Inflammatory macrophage (primary cell): ENCODE measurements at places on chromosomes 5 and 9.

DNA sequence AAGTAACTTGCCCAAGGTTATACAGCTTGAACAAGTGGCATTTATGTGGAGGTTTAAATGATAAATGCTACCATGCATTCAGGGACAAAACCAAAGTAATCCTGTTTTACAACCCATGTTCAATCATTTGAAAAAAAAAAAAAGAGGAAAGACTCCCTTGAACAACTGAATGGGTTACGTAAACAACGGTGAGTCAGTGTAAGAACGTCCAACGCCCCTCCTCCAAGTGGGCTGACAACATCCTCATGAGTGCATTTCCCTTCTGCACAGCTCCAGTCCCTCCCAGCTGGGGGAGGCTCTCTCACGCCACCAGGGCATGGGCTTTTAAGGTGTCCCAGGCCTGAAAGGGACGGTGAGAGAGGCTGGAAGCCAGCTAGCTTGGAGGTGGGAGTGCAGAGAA is 90.0 kb downstream of the PRRT1B start:
- peak; percentile 98 for DNase-seq

DNA sequence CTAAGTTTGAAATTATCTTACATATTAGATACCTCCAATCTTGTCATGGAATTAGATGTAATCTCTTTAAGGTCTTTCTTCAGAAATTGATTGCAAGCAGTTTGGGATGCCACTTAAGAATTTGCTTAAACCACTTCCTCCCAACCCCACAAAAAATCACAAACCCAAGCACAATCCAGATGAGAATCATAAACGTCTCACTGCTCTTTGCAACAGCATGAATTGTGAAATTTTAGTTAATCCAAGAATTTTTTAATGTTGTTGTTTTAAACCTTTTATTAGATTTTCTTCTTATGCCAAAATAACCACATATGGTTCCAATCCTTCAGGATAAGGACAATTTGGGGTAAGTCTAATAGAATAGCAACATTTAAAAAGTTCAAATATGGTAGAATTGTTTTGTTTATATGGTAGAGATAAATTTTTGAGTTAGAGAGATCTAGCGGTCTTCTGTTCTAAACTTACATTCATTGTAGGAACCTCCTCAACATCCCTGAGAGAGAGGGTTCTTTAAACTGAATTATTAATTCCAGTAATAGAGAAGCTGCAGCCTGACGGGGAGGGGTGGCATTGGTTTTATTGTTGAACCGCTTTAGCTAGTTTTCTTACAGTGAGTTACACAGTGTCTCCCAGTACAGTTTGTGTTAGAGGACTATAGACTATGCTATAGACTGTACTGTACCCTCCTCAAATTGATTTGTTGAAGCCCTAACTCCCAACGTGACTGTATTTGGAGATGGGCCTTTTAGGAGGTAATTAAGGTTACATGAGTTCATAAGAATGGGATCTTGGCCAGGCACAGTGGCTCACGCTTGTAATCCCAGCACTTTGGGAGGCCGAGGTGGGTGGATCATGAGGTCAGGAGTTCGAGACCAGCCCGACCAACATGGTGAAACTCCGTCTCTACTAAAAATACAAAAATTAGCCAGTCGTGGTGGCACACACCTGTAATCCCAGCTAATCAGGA is 24.8 kb upstream of the IL6ST start:
- DNase-seq: peak; percentile 53

DNA sequence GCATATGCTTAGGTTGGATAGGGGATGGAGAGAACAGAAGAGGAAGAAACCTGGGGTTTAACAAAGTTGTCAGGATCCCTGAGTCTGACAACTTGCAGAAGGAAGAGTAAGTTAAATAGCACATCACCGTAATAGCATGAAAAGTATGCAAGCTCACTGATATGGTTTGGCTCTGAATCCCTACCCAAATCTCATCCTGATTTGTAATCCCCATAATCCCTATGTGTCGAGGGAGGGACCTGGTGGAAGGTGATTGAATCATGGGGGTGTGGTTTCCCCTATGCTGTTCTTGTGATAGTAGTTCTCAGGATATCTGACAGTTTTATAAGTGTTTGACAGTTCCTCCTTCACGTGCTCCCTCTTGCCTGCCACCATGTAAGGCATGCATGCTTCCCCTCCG is 193.3 kb downstream of the PSAT1 start:
- no peak for DNase-seq

GRCh38 chr5:36667824-36668223 is 61.4 kb downstream of the SLC1A3 start:
- DNase-seq: peak; percentile 58

DNA sequence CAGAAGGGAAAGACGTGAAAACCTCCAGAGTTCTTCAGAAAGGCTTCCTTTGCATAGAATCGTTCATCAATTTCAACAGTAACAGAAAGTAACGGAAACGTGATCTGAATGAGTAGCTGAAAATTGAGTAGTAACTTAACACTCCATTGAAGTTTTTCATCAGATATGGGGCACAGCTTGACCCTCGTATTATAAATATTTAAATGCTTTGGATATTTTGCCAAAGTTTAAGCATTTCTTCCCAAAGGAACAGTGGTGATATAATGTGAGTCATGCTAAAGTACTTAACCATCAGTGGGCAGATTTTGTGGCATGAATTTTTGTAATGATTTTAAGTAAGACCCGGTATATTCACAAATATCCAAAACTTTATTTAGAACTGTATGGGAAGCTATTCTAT is 67.4 kb upstream of the ADAMTS19 start:
- no peak for DNase-seq

- DNase-seq: no peak
Measured at GRCh38 chr5:63831381-63831780, 130.9 kb downstream of the HTR1A start.

DNA sequence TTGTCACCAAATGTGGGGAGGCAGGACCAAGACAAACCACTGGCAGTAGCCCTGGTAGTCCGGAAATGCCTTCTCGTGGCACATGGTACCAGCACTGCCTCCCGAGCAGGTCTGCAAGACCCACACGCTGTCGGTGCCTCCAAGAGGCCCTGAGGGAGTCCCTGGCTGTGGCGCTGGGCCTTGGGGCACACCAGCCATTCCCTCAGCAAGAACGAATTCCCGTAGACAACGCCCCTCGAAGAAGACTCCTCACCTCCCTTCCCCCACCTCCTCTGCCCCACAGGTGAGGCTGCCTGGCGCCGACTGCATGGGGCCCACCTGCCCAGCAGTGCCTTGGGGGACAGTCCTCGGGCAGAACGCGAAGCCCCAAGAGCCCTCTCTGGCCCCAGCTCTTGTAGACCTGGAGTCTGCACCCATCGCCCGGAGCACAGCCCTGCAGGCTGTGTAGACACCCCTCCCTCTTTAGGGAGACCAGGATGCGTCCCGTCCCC is 56.0 kb downstream of the EXD3 start:
- DNase-seq: no peak

DNA sequence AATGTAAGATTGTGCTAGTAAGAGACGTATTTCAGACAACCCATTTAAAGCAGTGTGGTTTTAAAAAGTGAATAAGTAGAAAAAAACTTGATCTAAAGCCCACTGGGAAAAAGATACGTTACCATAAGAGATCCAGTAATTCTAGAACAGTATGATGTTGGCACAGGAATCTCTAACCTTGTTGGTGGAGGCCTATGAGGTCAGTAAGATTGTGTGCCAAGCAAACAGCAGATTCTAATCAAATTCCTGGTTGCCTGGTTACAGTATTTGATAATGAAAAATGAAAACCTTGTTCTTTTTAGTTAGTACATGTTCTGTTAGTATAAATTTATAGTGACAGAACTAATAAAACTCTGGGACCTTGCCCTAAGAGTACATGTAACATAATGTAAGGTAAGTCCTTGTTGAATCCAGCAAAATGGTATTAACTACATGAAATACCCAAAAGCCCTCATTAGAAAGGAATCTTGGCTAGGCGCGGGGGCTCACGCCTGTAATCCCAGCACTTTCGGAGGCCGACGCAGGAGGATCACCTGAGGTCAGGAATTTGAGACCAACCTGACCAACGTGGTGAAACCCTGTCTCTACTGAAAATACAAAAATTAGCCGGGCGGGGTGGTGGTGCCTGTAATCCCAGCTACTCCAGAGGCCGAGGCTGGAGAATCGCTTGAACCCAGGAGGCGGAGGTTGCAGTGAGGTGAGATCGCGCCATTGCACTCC is 33.2 kb upstream of the DMXL1 start:
- no peak for DNase-seq

DNA sequence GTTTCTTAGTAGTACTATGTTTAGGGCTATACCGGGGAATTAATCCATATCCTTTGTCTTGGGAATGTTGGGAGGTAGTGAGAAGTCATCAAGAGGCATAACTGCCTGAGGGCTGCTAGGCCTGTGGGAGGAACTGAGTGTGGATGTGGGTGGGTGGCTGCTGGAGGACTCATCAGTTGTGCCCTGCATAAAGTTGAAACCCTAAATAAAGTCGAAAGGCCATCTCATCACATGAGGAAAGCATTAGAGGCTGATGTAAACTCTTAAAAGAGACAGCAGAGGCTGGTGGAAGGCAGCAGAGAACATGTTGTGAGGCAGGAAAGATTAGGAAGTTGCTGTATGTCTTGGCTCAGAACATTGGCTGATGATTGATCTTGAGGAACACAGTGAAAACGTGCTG is 143.8 kb downstream of the MAST4 start:
- peak; percentile 82 for DNase-seq

- peak; percentile 74 for DNase-seq
Measured at GRCh38 chr9:79357616-79358015, 214.1 kb upstream of the TLE4 start.

GRCh38 chr5:169548315-169548714 is 35.3 kb upstream of the SPDL1 start:
- no peak for DNase-seq

DNA sequence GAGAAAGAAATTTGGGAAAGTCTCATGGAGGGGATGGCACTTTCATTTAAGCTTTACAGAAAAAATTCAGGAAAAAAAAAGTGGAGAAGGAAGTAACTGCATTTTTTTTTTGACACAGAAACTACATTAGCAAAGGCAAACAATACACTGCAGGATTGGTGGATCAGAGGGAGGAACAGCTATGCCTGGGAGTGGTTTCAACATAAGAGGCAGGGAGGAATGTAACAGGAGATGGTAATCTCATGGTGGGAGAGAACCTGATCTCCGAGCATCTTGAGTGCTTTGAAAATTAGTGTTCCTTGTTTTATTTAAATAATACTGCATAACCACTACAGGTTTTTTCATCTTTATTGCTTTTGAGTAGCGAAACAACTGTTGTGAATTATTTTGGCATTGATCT is 249.4 kb downstream of the FAM170A start:
- no peak for DNase-seq

- no peak for DNase-seq
Measured at GRCh38 chr5:10481241-10481935, 39.7 kb downstream of the ROPN1L start.

DNA sequence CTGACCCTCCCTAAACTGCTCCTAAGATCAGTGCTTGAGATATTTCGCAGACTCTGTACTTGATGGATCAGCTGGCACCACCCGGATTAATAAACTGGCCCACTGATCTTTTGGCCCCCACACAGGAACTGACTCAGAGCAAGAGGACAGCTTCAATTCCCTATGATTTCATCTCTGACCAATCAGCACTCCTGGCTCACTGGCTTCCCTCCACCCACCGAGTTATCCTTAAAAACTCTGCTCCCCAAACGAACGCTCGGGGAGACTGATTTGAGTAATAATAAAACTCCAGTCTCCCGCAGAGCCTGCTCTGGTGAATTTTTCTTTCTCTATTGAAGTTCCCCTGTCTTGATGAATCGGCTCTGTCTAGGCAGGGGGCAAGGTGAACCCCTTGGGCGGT is 36.5 kb upstream of the CD180 start:
- DNase-seq: no peak

DNA sequence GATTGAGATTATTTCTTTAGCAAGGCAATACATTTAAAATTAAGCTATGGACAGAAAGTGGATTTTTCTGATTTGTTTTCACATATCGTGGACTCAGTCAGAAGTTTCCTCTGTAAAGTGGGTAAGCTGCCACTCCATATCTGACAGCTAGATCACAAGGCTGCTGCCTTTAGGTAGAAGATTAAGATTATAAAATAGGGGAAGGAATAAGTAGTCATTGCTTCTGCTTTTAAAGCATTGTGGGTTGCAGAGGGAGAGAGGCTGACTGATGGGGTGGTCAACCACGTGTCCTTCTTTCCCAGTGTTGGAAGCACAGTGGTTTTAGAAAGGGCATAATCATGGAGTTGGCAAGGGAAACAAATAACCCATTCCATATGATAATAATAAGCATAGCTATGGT is 74.3 kb upstream of the MOCS2 start:
- DNase-seq: peak; percentile 8

DNA sequence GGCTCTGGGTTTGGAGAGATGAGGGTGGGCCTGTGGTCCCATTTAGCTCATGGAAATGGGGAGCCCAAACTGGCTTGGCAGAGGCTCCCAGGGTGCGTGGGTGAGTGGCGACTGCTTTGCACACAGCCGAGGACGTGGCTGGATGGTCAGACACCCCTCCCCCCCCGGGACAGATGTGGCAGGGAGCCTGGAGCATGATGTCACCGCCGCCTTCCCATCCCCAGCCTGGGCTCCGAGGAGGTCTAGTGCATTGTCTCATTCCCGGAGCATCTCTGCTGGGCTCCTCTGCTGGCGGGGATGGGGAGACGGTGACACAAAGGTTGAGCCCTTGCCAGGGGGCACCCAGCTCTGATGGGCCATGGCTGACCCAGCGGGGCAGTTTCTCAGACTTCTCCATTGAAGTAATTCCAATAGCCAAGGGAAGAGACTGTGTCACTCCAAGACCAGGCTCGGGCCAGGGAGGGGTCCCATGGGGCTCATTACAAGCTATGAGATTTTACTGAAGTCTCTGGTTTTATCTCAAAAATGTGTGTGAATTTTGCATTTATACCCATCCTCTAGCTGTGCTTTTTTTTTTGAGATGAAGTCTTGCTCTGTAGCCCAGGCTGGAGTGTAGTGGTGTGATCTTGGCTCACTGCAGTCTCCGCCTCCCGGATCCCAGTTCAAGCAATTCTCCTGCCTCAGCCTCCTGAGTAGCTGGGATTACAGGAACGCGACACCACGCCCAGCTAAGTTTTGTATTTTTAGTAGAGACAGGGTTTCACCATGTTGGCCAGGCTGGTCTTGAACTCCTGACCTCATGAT is 36.1 kb downstream of the HMCN2 start:
- no peak for DNase-seq

GRCh38 chr9:129952337-129952736 is 90.7 kb downstream of the FNBP1 start:
- no peak for DNase-seq

DNA sequence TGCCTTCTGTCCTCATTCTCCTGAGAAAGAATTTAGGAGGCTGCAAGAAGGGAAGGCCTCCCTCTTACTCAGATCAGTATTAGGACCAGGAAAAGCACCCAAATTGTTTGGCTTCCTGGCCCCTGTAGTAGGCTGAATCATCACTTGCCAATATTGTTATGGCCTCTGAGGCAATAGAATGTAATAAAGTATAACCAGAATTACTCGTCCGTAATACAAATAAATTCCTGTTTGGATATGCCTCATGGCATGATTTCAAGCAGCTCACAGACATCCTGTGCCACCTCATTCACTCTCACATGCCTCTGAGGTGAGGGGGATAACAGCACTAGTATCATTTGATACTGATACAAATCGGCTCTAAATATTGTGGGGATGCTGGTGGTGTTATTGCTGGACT is 427.3 kb downstream of the ISL1 start:
- no peak for DNase-seq
